ENCODE measurements at places on chromosomes 11 and 22.
A peak's percentile ranks its signal among the peaks of the same experiment; 100 is the strongest.

DNA sequence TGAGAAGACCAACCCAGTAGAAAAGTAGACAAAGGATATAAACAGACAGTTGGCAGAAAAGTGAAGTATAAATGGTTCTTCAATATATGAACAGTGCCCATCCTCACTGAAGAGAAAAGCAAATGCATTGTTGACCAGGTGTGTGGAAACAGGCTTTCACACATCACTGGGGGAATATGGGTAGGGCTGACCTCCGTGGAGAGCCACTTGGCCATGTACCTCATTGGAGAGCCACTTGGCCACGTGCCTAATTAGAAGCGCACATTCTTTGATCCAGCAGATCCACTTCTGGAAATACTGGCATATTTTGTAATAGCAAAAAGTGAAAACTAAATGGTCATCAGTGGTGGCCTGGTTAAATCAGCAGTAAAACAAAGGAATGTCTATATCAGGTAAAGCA lies 43.2 kb downstream of the PPP6R3 start:
- DNase-seq = no peak

- no peak for DNase-seq
Observed at GRCh38 chr11:70798296-70798695, 400.0 kb downstream of the CTTN start.

DNA sequence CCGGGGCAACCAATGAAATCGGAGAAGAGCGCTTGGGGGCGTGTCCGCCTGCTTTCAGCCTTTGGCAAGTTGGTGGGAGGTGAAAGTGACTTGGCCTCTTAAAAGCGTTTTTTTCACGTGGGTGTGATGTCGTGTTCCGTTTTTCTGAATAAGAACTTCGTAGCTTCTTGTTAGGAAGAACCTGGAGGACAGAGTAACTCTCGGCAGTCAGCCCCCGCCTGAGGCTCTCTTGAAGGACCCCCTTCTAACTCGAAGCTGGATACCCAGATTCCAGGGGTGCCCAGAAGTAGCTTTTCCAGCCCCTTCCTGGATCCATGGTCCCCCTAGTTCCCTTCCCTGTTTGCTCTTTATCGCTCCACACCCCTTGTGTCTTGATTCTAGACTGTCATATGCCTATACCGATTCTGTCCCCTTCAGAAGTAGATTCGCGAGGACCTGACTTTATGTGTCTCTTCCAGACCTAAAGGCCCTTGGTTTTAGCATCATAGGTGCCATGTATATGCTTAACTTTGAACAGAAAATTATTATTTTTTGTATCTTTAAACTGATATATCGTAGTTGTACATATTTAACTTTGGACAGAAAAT lies 915 bp upstream of the OSBP start:
- DNase-seq = no peak

DNA sequence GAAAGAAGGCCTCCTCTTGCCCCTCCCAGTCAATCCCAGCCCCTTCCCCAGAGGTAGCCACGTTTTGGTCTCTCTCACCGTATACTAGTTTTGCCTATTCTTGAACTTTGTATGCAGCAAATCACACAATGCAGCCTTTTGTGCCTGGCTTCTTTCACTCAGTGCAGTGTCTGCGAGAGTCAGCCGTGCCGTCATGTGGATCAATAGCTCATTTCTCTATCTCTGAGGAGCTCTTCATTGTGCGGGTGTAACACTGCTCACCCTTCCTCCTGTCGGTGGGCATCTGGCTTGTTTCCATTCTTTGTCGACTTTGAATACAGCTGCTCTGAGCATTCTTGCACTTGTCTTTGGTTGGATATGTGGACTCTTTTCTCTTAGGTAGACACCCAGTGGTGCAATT lies 146.5 kb downstream of the CACNA1I start:
- no peak for DNase-seq

GRCh38 chr11:127126986-127127385 lies 126.4 kb upstream of the KIRREL3 start:
- DNase-seq = no peak

DNA sequence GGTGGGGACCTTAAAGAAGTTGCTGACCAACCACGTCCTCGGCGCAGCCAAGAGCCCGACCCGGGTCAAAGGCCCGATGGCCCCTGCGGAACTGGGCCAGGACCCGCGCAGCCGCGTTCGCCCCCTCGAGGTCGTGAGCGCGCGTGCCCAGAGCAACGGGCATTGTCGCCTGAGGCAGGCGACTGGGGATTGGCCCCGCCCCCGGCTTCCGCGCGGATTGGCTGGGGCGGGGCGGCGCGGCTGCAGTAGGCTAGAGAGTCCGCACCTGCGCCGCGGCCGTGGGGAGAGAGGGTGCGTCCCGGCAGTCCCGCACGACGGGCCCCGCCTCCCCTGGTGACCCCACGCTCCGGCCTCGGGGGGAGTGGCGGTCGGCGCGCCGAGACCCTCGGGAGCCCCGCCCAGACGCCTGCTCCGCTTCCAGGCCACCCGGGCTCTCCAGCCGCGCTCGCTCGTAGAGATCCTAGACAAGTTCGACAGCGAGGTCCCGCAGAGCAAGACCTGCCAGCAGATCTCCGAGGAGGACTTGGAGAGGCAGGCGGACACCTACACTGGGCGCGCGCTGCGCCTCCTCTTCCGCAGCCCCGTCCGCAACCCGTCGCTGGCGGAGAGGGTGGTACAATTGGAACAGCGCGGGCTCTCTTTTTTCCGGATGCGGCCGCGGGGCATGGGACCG lies 8.3 kb upstream of the PPIL2 start:
- DNase-seq = peak; percentile 83

- DNase-seq = no peak
Observed at GRCh38 chr11:68200639-68201038, 12.5 kb downstream of the KMT5B start.

DNA sequence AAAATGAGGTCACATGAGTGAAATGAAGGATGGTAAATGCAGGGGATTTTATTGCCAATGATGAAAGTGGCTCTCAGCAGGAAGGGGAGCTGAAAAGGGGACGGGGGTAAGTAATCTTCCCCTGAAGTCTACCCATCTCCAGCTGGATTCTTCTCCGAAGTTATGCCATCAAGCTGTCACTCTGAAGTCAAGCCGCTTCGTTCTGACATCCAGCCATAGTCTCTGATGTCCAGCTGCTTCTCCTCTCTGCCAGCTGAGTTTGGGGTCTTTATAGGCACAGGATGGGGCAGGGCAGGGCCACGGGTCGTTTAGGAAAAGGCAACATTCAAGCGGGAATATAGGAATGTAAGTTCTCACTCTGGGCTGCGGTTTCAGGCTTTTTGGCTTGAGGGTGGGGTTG lies 181.9 kb upstream of the ANO3 start:
- no peak for DNase-seq

DNA sequence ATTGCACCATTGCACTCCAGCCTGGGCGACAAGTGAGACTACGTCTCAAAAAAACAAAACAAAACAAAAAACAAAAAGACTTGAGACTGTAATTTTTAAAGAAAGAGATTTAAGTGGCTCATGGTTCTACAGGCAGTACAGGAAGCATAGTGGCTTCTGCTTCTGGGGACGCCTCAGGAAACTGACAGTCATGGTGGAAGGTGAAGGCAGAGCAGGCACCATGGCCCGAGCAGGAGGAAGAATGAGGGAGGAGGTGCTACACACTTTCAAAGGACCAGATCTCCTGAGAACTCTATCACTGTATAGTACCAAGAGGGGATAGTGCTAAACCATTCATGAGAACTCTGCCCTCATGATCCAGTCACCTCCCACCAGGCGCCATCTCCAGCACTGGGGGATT lies 52.0 kb downstream of the CBL start:
- no peak for DNase-seq

DNA sequence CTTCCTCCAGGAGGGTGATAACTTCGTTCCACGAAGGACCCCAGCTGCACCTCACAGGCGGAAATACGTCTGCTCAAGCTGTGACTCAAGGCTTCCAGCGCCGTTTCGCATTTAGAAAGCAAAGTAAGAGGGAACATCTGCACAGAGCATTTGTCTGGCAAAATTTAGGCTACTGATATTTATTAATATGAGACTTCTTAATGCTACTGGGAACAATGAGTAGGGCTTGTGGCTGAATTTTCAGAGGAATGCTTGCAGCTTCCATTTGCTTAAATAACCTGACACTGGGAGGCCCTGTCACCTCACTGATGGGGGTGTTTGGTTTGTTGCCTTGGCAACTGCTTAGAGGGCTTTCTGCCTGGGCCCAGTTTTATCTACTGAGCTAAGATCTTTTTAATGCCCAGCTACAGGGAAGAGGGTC lies 14.7 kb upstream of the ST14 start:
- DNase-seq = no peak

DNA sequence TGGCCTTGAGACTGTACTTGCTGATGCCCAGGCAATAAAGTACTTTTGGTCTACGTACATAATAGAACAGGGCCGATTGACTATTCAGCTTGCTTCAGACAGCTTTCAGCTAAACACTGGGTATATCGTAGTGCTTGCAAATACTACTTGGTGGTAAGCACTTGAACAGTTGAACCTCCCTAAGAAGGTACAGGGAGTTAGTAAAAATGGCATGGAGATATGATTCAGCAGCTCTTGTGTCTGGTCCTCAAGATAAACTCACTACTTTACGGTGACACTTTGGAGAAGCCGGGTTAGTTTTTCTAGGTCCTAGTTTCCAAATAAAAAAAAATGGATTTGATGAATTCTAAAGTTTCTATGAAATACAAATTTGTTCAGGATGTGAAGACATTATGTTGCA lies 7.3 kb downstream of the CCDC117 start:
- DNase-seq = no peak

DNA sequence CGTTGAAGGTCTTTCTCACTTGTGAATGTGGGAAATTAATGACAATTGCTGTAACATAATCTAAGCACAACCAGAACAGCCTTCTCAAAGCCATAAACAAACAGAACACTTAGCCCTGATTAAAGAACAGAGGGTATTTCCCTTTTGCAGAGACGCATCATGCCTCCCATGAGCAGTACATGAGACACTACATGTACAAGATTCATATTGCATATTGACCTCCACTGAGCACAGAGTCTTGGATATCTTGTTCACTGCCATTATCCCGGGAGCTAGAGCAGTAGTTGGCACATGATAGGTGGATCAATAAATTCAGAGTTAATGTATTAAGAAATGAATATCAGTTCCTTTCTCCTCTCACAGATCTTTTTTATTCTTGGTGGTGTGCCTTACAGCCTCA lies 1194.3 kb upstream of the TENM4 start:
- DNase-seq = no peak

- no peak for DNase-seq
Observed at GRCh38 chr11:94199136-94200130, 70.8 kb downstream of the PANX1 start.

- DNase-seq = no peak
Observed at GRCh38 chr22:49008682-49009235, 818.9 kb downstream of the BRD1 start.

- DNase-seq = no peak
Observed at GRCh38 chr22:45334528-45334927, 24.8 kb downstream of the FAM118A start.

DNA sequence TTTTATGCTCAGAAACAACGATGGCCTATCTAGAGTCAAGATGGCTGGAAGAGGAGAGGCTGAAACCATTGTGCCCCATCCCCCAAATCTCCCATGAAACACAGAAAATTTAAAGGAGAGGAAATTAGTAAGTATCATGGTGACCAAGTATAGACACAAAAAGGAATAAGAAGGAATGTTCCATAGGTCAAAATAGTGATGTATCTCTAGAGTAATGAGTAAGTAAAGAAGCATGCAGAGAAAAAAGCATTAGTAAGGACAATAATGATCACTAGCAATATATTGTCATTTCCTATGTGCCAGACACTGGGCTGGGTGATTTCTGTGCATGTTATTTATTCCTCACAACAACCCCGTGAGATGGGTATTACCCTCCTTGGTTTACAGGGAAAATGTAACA lies 2.6 kb upstream of the SLC22A24 start:
- no peak for DNase-seq

- DNase-seq = no peak
Observed at GRCh38 chr22:45420539-45420938, 7.0 kb downstream of the RIBC2 start.

DNA sequence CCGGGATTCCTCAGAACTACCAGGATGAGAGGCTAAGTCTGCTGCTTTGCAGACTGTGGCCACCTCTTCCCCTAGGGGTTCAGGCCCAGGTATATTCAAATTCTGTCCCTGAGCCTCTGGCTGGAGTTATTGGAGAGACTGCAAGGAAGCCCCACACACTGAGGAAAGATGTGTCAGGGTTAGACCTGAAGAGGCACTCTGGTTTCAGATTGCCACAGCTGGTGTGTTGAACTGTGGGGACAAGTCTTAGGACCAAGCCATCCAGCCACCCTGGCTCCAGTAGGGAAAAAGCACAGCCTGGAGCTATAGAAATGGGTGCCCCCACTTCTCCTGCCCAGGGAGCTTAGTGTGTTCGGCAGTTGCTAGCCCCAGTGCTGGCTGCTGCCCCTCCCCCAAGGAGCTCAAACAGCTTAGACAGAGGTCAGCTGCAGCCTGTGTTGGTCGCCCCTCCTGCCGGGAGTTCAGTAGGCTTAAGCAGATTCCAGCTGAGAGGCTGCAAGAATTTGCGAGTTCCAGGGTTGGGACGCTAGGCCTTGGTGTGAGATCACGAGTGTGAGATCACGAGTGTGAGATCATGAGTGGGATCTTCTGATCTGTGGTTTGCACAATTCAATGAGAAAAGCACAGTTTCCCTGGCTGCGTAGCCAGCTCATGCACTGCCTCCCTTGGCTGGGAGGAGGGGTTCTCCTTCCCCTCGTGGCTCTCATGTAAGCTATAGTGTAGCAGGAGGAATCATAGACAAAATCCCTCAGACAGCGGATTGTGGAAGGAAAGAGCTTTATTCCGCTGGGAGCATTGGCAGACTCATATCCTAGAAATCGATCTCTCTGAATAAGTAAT lies 552.1 kb upstream of the CHORDC1 start:
- DNase-seq = no peak

GRCh38 chr11:35388061-35388460 lies 31.3 kb downstream of the SLC1A2 start:
- DNase-seq = no peak

- peak; percentile 92 for DNase-seq
Observed at GRCh38 chr11:86244063-86244521, 461 bp upstream of the EED start.

GRCh38 chr11:12117611-12118010 lies 7.2 kb downstream of the MICAL2 start:
- no peak for DNase-seq

- no peak for DNase-seq
Observed at GRCh38 chr11:19281041-19281440, 40.3 kb upstream of the E2F8 start.

- DNase-seq = no peak
Observed at GRCh38 chr11:131228378-131228777, 142.0 kb upstream of the NTM start.

DNA sequence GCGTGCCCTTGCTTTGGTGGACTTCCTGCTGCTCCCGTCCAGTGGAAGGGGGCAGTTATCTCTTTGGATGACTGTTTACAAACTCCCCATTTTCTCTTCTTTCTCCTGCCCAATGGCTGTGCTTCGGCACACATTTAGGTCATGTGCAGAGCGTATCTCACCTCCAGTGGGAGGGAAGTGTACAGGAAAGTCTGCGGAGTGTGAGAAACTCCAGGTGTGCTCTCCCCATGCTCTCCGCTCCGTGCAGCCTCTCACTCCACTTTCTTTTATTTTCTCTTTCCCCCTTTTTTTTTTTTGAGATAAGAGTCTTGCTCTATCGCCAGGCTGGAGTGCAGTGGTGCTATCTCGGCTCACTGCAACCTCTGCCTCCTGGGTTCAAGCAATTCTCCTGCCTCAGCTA lies 11.9 kb upstream of the TEF start:
- DNase-seq = no peak
